Stimulated activated CD8-positive, alpha-beta memory T cell treated with anti-CD3 and anti-CD28 coated beads, Interleukin-2, amount 100 ng/mL, for 48 hours (primary cell): ENCODE measurements at places on chromosomes 12 and 14.

GRCh38 chr12:65631621-65632111, 192.6 kb upstream of the HMGA2 start:
- no peak for DNase-seq

DNA sequence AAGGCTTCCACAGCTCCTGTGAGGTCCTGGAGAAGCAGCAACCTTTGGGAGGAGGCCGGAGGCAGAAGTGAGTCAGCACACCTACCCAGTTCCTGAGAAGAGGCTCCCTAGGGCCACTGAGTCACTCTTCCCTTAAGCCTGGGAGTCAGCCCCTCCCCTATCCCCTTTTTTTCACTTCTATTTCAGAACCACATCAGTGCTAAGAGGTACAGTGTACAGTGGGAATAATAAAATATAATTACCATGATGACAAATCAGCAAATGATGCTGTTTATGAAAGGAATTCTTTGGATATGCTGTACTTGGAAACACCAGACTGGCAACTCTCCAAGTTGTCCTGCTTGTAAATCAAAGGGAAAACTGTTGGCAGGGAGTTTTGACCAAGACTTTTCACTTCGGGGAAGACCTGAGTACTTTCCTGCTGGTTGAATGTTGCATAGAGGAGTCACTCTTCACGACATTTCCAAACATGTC, 7.8 kb upstream of the TBPL2 start:
- no peak for DNase-seq

- no peak for DNase-seq
Observed at GRCh38 chr14:44732144-44732543, 225.1 kb upstream of the FSCB start.

DNA sequence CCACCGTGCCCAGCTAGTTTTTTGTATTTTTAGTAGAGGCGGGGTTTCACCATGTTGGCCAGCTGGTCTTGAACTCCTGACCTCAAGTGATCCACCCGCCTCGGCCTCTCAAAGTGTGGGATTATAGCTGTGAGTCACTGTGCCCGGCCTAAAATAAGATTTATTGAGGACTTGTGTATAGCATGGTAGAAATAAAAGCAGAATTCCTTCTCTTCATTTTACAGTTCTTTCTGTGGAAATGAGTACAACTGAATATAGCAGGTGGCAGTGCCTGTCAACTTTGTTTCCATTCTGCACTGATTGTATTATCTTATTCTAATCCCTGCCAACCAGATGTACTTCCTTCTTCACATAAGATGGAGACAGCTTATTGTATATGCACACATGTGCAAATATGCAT, 41.0 kb downstream of the DIP2B start:
- no peak for DNase-seq

- DNase-seq = no peak
Observed at GRCh38 chr12:101172316-101172715, 37.7 kb downstream of the SLC5A8 start.

DNA sequence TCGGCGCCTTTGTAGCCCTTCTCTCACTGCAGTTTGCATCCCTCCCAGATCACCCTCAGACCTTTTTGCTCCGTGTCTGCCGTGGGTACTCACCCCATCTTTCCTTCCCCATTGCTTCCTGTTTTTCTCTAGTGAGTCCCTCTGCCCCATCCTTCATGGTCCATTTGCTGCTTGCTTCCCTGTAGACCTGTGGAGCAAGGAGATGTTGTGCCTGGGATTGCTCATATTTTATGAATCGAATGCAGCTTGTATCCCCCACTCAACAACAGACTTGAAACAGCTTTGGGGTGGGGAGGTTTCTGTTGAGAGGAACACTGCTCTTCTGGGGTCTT, 661 bp downstream of the DENR start:
- DNase-seq = no peak

DNA sequence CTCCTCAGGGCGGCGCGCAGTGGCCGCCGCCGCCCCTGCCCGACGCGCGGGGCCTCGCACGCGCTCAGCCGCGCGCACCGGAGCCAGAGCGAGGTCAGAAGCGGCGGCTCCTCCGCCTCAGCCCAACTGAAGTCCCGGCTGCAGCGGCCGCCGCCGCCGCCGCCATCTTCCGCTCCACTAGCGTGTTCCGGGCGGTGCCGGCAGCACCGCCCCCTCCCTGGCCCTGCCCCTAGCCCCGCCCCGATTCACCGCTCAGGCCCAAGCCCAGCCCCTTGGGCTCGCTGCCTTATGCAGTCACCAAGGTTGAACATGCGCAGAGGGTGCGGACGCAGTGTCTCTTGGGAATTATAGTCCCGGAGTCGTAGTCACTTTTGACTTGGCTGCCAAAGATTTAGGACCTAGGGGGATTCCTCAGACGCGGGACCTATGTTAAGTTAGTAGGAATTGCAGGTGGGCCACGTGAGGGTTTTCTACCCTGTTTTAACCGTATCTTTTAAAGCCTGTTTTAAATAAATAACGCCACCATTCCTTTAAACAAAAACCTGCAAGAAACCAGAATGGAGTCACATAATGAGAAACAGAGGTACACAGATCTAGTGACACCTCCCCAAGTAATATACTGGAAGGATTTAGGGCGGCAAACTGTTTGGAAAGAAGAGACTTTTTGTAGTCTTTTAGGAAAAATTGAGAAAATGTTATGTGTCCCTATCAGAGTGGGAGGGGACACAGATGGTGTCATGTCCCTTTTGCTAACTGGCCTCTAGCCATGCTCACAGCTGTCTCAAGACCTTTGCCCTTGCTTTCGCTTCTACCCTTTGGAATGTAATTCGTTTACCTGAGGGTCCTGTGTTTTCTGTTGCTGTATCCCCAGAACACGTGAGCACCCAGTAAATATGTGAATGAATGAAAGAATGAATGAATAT, at the start of gene PPTC7:
Gene PPTC7 (minus strand): TSS at position 182 of the 923 bp plus-strand sequence. CDS start 287 bp downstream, outside the sequence.
- peak; percentile 95 for DNase-seq

- no peak for DNase-seq
Observed at GRCh38 chr12:127448906-127449305, 818.1 kb upstream of the TMEM132C start.
